Kasumi-1 (cell line): ENCODE measurements at places on chromosomes 7 and 10.

GRCh38 chr7:124032369-124033094 lies at the start of gene TMEM229A:
TMEM229A (minus strand) TSS chr7:124033067; CDS start chr7:124033003, 64 bp downstream.
- no peak for DNase-seq

GRCh38 chr10:114252092-114252491 lies 13.0 kb downstream of the VWA2 start:
- no peak for DNase-seq

GRCh38 chr10:48748573-48748972 lies 63.9 kb downstream of the WDFY4 start:
- no peak for DNase-seq

- DNase-seq, result peak; percentile 43
These were observed 234.3 kb upstream of the TEX47 start for GRCh38 chr7:89029864-89030263.

DNA sequence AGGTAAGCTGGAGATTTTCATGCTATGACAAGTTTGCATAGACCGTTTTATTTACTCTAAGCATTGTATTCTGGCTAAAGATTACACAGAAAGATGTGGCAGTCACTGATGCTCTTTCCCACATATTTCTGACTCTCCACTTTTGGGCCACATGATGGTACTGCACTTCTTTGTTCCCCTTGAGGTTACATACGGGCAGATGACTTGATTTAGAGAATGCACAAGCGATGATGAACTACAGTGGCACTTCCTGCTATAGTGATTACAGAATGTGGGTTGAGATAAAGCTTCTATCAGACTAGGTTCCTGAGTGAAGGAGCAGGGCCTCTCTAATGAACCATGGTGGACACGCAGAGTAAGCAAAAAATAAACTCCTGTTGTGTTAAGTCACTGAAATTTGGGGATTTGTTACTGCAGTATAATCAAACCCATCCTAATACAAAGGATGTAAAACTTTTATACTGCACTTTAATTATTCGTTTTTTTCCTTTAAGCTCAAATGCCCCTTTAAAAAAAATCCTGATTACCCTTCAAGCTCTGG lies 177.9 kb downstream of the TAX1BP1 start:
- no peak for DNase-seq

- DNase-seq, result peak; percentile 78
These were observed 21.2 kb downstream of the ATP6V1F start for GRCh38 chr7:128883622-128884448.

DNA sequence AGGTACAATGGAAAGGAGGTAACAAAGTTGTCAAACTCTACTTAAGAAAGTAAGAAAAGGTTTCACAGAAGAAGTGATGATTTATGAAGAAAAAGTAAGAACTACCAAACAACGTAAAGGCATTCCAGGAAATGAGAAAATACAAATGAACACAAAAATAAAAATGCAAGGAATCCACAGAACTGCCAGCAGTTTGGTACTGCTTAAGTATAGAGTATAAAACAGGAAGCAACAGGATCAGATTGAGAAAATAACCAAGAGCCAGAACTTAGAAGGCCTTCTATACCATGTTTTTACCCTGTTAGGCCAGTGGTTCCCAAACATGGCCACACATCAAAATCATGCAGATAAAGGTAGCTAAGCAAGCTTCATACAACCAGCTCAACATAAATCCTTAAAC lies 9.2 kb downstream of the NDUFA5 start:
- DNase-seq, result no peak

DNA sequence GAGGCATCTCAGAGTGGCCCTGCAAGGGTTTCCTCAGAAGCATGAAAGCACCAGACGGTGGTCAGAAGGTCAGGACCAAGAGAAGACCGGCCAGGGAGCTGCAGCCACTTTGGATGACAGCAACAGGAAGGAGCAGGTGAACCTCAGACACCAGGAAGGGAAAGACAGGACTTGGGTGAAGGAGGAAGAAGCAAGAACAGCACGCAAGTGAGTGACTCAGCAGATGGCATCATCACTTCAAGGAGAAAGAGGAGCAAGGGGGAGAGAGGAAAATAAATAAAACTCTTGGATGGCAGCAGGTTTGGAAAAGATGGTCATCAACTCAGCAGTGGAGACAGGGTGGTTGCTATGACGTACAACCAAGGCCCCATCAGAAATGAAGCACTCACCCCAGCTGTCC lies 31.6 kb downstream of the NCAPG2 start:
- no peak for DNase-seq

DNA sequence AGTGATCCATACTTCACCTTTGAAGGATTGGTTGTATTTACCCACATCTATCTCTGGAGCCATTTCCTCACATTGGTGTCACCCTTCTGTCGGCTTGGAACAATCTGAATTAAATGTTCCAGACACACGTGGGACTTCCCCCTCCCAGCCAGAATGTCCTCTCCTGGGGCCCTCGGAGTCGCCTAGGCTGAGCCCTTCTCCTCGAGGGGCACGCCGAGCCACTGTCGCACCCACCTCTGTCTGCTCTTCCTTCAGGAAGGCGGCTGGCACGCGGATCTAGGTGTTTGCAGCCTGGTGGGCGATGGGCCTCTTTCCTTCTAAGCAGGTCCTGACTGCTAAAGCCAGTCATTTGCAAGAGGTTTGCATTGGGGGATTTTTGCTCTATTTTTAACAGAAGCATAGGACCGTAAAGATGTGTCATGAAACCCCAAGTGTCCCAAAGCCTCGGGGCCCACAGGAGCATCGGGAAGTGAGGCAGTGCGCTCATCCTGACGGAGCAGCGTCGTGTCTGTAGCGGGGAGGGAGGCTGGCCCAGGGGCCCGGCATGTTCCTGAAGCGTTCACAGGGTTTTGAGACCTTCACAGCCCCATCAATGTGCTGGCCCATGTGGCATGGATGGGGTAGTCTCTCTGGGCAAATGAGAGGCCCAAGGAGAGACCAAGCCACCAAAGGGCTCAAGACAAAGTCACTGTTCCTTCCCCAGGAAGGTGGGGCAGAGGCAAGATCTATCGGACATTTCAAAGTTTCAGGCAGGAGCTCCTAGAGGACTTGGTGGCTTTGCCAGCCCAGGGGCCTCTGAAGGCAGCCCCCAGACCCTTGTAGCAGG lies 86.7 kb downstream of the RGS10 start:
- no peak for DNase-seq

GRCh38 chr7:48511080-48511479 lies 339.8 kb downstream of the ABCA13 start:
- DNase-seq, result no peak

DNA sequence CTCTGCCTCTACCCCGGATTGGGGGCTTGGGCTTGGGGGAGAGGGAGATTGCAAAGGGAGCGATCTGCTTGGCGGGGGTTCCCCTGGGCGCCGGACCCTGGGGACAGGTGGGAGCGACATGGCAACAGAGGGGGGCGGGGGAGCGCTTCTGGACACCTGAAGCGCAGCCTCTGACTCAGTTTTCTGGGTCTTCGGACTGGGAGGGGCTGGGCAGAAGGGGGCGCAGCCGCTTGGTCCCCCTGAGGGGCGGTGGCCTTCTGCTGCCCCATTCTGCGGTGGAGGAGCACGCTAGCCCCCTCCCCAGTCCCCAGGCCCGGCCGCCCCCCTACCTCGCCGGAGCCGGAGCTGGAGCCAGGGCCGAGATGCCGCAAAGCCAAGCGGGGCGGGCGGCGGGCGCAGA lies 380 bp downstream of the NAT16 start:
- DNase-seq, result no peak

DNA sequence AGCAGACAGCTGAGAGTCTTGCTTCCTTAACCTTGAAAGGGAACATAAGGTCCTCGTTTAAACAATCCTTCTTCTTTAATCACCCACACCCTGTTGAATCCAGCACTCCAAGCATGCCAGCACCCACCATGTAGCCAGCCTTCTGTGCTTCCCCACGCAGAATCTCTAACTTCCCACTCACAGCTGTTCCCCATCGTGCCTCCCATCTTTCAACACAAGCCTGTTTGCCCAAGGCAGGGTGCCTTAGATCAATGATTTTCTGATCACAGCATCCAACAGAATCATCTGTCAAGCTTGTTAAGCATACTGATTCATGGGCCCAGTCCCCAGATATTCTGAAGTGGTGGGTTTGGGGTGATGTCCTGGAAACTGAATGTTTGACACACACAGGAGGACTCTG lies 530.8 kb downstream of the SH2D4B start:
- DNase-seq, result no peak

DNA sequence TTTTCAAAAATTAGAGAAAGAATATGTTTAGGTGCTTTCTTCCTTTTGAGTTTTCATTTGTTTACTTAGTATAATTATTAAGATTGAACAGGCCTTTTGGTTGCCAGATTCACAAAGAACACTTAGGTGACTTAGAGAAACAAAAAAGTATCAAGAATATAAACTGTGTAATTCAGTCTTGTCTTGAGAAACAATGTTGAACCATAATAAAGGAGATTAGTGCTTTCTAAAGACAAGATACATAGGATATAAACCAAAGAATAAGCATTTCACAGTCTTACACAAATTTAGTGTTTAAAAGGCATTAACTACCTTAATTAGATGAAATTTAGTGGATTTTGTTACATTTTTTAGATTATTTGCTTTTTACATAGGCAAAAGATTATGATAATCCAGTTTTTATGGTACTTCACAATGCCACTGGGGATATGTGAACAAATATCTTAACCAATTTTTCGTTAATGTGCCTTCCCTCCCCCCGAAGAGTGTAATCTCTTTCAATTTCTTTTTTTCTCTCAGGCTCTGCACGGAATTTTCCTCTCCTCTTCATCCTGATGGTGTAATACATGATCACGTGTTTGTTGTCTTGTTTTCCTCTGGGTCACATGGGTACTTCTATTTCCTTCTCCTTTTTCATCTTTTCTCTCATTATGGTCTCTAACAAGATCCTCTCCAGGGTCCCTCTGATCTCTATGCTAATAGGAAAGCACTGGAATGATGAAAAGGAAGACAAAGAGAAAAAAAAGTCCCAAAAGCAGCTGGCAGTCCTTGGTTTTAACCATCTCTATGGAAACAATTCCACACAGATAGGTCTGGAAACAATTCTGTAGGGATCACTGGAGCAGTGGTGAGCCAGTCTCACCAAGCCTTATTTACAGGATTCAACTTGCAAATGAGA lies 3.7 kb upstream of the HNRNPH3 start:
- DNase-seq, result peak; percentile 98

DNA sequence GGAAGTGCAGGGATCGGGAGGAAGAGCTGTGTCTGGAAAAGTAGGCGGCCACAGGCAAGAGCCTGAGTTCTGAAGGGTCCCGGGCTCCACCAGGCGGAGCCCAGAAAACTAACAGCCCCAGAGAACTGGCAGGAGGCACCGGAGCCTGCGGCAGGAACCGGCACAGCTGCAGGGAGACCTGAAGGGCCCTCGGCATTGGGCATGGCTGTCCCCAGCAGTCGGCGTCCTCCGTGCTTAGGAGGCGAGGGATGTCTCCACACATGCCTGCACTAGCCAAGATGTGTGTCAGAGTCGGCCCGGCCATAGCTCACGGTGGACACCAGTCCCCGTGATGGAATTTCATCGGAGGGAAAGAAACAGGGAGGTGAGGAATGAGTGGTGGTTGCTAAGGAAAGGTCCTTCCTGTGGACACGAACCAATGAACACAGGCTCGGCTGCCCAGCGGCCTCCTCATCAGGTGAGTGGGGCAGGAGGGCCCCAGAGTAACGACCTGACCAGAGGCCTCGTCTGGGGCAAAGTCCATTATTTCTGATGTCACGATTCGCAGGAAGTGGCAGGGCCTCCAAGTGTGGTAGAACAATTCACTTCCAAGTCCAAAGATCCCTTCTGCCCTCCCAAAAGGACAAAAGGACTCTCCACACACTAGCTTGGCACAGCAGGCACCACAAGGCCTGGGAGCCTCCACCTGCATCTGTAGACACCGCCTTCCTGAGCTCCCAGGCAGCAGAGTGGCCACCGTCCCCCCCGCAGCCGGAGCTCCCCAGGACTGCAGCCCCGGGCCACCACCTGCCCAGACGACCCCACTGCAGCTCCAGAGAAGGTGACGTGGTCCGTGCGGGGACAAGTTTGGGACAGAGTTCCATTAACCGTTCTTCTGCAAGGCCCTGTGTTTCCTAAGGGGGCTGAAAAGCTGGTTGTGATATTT lies 444.2 kb downstream of the PTPRN2 start:
- DNase-seq, result no peak

GRCh38 chr10:114024876-114025610 lies 18.6 kb upstream of the ADRB1 start:
- DNase-seq, result peak; percentile 99
